Keratinocyte (primary cell): ENCODE measurements at places on chromosomes 7 and 10. TPM values are rescaled to one million over a fixed set of nuclear protein-coding genes. Genes with fewer than 3 reads are reported as not detected.
A peak's percentile ranks its signal among the peaks of the same experiment; 100 is the strongest.

ADK gene
- 73.0 to 139 TPM (median 92.6 TPM) in 3 replicates for polyA plus RNA-seq

- DNase-seq: no peak
Measured at GRCh38 chr7:15086131-15086611, 183.6 kb upstream of the DGKB start.

RBM20 gene
- polyA plus RNA-seq: 0.01 to 0.04 TPM (median 0.01 TPM) in 3 replicates

- no peak for DNase-seq
Measured at GRCh38 chr7:5755704-5756504, 25.6 kb downstream of the RNF216 start.

DNA sequence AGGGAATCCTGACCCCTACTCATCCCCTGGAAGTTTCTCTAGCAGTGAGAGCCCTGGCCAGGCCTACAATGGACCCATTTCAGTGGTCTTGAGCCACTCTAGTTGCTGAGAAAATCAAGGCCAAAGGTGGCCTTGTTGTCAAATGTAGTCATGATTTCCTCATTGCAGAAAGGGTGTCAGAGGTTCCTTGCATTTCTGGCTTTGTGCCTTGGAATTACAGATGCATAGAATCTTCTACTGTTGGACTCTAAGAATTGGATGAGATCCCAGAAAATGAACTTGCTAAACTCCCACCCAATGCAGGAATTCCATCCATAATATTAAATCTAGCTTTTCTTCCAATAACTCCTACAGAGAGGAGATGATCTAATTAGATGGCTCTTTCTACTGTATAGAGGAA lies 12.2 kb downstream of the CPA2 start:
- no peak for DNase-seq

DNA sequence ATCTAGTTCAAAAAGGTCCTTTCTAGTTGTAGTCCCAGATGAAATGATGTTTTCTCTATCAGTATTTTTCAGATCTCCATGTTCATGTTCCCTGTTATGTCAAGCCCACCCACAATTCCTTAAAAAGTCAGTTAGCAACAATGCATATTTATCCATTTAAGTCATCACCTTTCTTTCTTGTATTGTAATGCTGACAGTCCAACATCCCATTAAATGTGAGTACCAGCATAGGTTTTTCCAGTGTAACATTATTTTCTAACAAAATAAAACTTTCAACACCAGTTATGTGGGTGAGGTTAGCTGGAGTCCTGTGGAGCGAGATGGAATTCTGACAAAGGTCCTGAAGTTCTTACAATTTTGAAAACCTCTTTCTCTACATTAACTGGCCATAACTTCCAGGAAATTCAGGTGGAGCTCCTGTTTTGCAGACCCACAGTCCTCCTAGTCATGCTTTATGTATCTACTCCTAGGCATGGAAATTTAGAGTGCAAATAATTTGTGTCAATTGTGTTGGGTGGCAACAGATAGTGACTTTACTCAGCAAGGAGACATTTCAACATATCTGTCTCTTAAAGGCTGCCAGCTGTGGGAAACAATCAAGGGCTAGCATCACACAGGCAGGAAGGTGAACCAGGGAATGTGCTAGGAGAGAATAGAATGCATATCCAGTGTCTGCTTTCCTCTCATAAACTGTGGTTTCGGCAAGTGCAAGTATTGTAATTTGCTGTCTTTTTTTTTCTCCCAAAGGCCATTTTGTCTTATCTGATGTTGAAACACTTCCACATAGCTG lies 162.6 kb downstream of the MTERF1 start:
- no peak for DNase-seq

LIPF gene
- not detected in 3 replicates for polyA plus RNA-seq

DNA sequence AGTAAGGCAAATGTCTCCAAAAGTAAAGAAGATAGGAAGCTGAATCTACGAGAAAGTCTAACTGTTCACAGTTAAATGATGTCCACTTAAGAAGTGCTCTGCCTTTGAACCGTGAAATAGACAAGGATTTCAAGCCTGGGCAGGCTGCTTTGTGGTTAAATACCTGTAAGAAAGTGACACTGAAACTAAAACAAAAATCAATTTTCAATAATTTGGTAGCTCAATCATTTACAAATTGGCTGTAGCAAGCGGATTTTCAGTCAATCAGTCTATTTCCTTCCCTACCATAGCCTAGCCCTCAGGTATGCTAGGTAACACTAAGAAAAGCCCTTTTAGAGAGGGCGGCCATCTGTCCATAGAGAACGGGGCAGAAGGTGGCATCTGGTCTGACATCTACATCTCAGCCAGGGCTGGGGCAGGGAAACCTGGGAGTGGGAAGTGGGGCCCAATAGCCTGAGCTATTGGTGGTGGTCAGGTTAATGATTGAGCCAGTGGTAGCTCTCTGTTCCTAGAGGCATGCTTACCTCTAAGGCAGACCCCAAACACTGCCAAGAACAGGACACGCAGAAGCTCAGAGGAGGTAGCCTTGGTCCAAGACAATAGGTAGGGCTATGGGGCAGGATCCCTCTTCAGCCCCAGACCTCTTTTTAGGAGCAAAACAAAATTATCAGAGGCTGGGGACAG lies 223.2 kb downstream of the CCSER2 start:
- DNase-seq: no peak

- no peak for DNase-seq
Measured at GRCh38 chr7:98869027-98869596, 702 bp downstream of the TMEM130 start.

PPP3CB gene
- polyA plus RNA-seq: 14.8 to 23.5 TPM (median 20.6 TPM) in 3 replicates

GRCh38 chr7:716636-717035 lies 9.9 kb upstream of the DNAAF5 start:
- DNase-seq: no peak

GRCh38 chr10:76959111-76959510 lies 678.5 kb downstream of the KCNMA1 start:
- DNase-seq: no peak

GRCh38 chr10:59012839-59013238 lies 163.6 kb upstream of the PHYHIPL start:
- no peak for DNase-seq

PAX2 gene
- not detected in 3 replicates for polyA plus RNA-seq

DNA sequence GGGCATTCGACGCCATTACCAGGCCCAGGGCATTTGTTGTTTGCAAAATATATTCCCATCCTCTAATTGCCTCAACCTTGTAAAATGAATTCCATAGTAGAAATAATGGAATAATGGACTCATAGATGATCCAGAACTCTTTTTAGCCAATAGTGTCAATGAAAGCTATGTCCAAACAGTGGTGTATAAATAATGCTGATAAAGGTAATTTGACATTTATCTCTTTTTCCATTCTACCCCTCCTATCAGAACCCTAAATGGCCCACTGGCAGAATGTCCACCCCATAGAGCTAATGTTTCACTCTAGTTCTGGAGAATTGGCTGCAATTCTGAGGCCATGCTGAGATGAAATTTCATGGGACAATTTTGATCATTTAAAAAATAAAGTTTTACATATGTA lies 76.4 kb upstream of the DLX6 start:
- DNase-seq: no peak

CALHM2 gene
- 0.92 to 1.2 TPM (median 1.1 TPM) in 3 replicates for polyA plus RNA-seq

CH25H gene
- polyA plus RNA-seq: 0.05 to 0.37 TPM in 2 of 3 replicates, not detected in the other

DNA sequence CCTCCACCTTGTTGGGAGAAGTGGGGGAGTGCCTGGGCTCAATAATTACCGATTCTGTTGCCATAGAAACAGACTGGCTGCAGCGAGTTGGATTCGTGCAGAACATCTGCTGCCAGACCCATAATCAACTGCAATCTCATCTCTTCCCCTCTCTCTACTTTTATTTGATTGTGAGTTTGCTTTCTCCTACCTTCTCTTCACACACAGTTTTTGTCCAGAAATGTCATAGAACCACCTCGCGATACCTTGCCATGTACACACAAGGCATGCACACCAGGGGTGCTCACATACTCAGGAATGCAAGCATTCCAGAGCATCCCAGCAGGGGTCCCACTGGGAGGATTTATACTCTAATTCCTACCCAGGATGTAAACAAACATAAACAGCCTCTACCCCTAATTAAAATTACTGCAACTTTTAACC lies 262.2 kb upstream of the AOAH start:
- DNase-seq: no peak

- DNase-seq: no peak
Measured at GRCh38 chr10:76001019-76001418, 569.6 kb downstream of the LRMDA start.

DNA sequence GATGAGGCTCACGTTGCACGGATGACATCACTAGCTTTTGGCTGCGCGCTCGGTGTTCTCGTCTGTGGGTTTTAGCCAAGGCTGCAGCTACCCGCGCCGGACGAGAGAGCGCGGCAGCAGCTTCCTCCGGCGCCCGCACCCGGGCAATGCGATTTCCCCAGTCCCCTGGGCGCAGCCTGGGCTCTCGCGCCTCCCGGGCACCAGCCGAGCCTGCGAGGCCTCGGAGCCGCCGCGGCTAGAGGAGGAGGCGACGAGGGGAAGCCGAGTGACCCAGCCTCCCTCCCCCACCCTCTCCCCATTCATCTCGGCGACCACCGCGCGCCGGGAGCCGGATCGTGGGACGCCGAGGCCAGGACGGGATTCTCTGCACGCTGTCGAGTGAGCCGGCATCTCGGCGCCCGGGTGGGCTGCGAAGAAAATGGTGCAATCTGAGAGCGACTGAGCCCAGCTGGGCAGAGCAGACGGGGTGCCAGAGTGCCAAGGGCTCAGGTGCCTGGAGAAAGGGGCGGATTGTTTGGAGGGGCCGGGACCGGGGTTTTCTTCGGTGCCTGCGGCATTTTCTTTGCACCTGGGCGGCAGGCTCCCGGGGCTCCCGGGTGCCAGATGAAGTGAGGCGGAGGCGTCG lies 1.2 kb upstream of the TMEM178B start:
- no peak for DNase-seq

PCDH15 gene
- 0.01 TPM in 1 of 3 replicates, not detected in the others for polyA plus RNA-seq

- no peak for DNase-seq
Measured at GRCh38 chr10:48983648-48984351, 44.2 kb upstream of the LRRC18 start.

DNA sequence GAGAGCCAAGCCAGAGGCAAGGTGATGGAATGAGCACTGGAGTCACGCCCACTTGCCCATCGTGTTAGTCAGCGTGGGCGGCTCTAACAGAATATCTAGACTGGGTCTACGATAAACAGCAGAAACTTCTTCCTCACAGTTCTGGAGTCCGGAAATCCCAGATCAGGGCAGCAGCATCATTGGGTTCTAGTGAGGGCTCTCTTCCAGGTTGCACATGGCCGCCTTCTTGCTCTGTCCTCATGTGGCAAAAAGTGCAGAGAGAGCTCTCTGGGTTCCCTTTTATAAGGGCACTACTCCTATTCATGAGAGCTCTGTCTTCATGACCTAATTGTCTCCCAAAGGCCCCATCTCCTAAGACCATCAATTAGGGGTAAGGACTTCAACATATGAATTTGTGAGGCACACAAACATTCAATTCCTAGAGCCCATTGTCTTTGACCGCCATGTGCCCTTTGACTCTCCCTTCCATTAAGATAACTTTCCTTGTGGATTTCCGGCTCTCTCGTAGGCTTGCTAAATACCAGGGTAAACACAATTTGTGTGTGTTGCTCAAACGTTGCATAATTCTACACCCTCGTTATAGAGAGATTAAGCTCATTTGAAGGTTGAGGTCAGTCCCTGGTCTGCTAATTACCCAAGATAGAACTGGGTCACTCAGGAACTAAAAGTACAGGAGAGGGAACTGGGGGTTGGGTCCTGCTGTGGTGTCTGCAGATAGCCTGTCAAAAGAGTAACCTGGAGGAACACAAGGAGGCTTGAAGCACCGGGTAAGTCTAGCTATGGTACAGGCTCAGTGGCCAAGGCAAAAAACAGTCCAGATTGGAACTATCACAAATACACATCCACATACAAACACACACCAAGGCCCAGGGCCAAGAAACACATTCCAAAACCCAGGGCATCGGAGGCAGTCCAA lies 28.7 kb upstream of the USP6NL start:
- no peak for DNase-seq

AP1S1 gene
- 279 to 310 TPM (median 289 TPM) in 3 replicates for polyA plus RNA-seq

GRCh38 chr10:71081229-71081560 lies 131.2 kb upstream of the UNC5B start:
- no peak for DNase-seq

GRCh38 chr10:91416339-91416855 lies 6.3 kb downstream of the HECTD2 start:
- DNase-seq: no peak

GRCh38 chr7:135466442-135467206 lies 43.3 kb downstream of the CNOT4 start:
- no peak for DNase-seq

DNA sequence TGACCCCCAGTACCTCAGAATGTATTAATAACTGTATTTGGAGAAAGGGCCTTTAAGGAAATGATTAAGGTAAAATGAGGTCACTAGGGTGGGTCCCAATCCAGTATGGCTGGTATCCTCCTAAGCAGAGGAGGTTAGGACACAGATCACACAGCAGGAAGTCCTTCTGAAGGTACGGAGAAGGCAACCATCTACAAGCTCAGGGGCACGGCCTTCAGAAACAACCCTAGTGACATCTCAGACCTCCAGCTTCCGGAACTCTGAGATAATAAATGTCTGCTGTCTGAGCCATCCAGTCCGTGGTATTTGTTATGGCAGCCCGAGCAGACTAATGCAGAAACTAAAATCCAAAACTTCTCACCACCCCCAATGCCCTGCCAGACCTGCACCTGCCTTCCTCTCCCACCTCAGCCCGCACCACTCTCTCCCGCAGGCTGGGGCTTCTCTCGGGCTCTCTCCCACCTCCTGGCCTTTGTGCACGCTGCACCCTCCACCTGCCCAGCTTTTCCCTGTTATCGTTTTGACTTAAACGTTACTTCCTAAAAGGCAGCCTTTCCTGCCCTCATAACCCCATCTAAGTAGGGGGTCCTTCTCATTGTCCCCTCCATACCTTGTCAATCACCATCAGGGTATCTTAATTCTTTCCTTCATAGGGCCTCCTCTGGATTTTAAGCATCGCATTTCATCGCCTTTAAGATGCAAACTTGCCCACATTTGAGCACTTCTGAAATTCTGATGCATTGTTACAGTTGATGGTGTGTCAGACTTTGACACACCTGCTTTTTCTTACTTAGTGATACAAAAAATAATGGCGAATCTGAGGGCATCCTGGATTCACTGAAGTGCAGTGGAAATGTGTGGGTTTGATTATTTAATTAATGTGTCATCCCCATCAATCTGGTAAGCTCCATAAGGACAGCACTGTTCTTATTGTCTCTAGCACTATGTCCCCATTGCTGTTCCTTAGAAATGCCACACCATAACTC lies 32.2 kb upstream of the AQP1 start:
- no peak for DNase-seq

CCDC172 gene
- polyA plus RNA-seq: not detected in 3 replicates

DNA sequence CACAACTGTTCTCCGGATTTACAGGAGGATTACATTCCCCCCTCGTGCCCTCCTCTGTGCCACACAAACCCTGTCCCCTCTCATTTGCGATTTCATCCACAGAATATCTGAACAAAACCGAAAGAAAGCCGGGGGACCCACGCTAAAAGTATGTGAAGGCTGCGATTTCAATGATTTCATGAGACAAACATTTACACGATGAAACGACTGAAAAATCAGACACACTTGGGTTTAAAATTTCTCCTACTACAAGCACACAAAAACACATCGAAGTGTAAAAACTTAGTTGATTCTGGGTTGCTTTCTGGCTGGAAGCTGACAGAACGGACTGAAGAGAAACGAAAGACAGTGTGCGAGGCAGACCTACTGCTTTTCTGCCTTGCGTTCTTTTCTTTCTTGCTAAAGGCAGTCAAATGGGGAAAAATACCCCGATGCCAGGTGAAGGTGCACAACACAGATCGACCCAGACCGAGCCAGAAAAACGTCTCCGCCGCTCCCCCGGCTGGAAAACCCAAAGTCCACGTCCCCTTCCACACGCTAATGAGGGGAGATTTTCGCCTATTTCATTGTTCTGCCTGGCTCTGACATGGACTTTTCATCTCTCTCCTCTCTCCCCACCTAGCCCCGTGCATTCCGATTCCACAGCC lies 1.2 kb downstream of the HIPK2 start:
- no peak for DNase-seq

HOXA13 gene
- not detected in 3 replicates for polyA plus RNA-seq

GRCh38 chr7:30238721-30239441 lies 45.5 kb upstream of the ZNRF2 start:
- peak; percentile 75 for DNase-seq

PDE1C gene
- 0.61 to 5.3 TPM (median 2.5 TPM) in 3 replicates for polyA plus RNA-seq
